Lower leg skin (tissue), 4 donors: ENCODE measurements at places on chromosomes 7 and 10. TPM values are rescaled to one million over a fixed set of nuclear protein-coding genes. Genes with fewer than 3 reads are reported as not detected.

Gene TMEM270
- not detected for total RNA-seq

Gene UPK3BL2
- total RNA-seq, result 5.0 TPM

Gene AGAP6
- 8.6 TPM for total RNA-seq

Gene AUTS2
- 41.9 TPM for total RNA-seq

DNA sequence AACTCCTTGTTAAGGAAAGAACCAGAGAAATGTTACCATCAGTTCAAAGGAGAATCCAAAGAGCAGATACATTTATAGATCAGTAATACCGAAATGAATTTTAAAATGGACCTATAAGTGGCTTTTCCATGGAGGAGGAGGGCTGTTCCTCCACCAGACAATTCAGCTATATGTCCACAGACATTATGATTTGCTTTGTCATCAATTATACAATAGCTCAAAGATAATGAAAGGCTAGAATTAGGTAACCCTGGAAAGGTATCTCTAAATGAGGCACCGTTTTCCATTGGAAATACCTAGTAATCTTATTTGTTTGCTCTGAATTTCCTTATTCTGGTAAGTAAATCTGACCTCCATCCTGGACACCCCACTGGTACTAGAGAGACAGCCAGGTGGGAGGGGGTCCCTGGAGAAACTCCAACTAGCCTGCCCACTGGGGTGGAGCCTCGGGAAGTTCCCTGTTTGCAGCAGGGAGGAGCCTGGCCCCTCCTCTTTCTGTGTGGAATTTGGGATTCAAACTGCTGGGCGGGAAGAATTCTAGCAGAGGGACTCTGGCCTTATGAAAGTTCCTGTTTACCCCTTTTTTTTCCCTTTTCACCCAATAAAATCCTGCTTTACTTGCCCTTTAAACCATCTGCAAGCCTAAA lies 218.0 kb downstream of the PHF14 start:
- no peak for DNase-seq

DNA sequence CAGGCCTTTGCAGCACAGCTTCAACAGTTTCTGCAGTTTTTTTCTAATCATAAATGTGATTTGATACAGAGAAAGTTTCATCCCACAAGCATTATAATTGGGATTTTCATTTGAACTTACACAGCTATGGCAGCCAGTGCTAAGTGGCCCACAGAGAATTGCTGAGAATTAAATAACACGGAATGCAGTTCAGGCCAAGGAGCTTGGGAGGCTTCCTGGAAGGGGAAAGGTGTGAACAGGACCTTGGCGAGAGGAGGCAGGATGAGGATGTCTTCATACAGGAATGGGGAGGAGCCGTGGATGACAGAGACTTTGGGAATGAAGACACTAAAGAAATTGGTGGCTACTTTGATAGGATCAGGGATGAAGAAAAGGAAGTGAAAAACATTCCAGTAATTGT lies 95.3 kb downstream of the ZNF22 start:
- DNase-seq, result no peak

GRCh38 chr7:119660080-119660479 lies 612.9 kb upstream of the KCND2 start:
- DNase-seq, result no peak

DNA sequence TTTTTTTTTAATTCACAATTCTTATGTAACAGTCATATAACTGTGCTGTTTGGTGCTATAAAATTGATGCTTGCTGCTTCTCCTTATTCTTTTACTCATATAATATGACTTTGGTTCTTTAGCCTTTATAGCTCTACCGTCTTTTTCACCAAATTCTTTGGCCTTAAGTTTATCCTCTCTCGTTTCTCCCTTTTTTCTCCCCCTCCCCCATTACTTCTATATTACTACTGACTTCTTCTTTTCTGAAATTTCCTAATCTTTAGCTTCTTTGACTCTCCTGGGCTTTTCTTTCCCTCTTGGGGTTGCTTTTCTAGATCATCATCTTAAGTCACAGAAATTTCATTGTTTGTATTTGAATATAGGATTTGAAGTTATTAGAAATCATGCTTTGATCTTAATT lies 3.8 kb downstream of the BCCIP start:
- no peak for DNase-seq

DNA sequence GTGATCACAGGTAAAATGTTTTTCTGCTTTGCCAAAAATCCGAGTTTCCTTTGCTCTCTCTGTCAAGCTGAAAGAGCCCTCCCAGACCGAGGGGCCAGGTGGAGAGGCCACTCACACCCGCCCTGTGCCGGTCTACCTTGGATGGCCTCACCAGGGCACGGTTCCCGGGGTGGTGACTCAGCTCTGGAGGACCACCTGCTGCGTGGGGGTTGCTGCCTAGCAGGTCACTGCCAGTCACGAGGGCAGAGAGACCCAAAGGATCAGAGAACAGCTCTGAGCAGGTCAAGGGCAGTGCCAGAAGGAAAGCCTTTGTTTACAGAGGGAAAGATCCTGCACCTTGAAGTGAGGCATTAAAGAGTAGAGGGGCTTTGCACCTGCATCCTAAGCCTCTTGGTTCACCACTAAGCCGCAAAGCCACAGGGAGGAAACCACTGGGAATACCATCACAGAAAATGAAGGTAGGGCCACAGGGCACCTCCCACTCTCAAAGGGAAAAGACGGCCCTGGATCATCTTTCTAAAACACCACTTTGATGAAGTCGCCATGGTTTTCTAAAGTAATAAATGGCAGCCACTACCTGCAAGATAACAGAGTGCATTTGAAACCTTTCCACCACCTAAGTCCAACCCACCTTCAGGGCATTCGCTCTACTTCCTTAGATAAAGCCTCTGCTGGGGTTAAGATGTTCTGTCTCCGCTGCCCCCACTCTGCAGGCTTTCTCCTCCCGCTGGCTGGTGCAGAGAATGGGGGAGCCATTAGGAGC lies 160.3 kb upstream of the KLF14 start:
- DNase-seq, result no peak

GRCh38 chr7:99390941-99391602 lies 16.5 kb downstream of the ARPC1B start:
- no peak for DNase-seq

DNA sequence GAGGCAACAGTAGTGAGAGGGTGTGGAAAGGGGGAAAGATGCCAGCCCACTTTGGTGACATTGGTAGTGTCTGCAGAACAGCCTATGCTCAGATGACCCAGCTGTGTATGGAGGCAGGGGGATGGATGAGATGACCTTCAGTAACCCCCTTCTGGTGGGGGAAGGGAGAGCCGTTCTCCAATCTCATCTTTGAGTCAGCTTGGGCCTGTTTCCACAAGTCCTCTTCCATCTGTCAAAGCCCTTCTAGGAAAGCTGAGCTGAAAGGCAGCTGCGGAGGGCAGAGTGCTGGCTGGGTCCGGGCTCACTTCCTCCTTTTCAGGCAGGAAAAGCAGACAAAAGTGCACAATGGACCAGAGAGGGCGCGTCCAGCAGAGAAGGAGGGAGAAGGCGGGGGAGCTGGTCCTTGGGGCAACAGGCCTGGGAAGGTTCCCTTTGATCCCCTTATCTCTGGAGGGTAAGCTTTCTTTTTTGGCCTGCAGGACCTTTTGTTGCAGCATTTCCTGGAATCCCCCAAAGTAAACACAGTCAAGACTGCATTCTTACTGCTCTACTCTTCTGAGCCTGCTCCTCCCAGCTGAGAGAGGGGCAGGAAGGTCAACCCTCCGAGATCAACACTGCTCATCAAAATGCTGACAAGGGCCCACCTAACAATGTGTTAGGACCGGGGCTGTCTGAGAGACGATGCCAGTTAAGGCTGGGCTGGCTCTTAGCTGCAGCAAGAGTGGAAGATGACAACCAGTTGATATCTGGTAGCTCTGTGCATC lies 1.2 kb upstream of the LRMDA start:
- peak; percentile 87 for DNase-seq

DNA sequence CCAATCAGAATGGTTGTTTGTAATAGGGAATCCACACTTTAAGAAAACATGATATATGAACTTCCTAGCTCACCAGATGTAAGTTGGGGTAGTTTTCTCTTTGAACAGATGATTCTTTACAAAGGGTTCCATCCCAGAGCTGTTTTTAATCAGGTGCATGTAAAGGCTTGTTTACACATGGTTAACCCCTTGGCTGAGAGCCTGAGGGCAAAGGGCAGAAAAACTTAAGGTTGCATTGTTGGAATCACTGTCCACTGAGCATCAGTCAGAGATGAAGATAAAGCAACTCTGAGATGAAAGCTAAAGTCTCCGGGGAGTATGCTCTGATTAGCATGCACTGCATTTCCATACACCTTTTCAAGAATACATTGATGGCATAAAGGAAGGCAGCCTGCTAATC lies 518.2 kb downstream of the SORCS3 start:
- DNase-seq, result no peak

DNA sequence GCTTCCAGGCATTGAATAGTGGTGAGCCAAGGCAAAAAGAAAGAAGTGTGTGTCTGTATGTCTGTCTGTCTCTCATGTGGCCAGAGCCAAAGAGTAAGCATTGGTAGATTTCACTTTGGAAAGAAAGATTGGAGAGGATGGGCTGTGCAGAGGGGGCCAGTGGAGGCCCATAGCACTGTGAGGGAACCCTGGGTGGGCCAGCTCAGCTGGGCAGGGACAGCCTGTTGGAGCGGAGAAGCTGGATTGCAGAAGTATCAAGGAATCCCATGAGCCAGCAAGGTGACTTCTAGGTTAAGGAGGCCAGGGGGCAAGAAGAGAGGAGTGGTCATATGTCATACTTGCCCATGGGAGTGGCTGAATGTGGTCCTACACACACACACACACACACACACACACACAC lies 1.5 kb upstream of the GRID1 start:
- peak; percentile 50 for DNase-seq
